Uterine smooth muscle cell (primary cell): ENCODE measurements at places on chromosomes 5 and 9. TPM values are rescaled to one million over a fixed set of nuclear protein-coding genes. Genes with fewer than 3 reads are reported as not detected.

Gene RLN1
- 0.22 TPM in 1 of 2 replicates, not detected in the other for total RNA-seq

Gene ZMAT2
- 60.6 and 61.1 TPM in 2 replicates for total RNA-seq

Gene IFNA8
- total RNA-seq: not detected in 2 replicates

Gene FYB1
- 0.12 and 0.22 TPM in 2 replicates for total RNA-seq

Gene HCN1
- under 0.01 TPM in 1 of 2 replicates, not detected in the other for total RNA-seq

Gene TRMT10B
- 4.2 TPM in 2 replicates for total RNA-seq

Gene GPR151
- total RNA-seq: not detected in 2 replicates

Gene NINJ1
- total RNA-seq: 28.3 and 35.1 TPM in 2 replicates

Gene MEIKIN
- not detected in 2 replicates for total RNA-seq

Gene COL23A1
- under 0.01 TPM in 1 of 2 replicates, not detected in the other for total RNA-seq

Gene STKLD1
- total RNA-seq: 0.77 and 1.1 TPM in 2 replicates

Gene PCDHGA12
- total RNA-seq: 15.5 and 21.5 TPM in 2 replicates

Gene FAM169A
- total RNA-seq: 2.6 and 3.2 TPM in 2 replicates

Gene RANBP3L
- 0.11 and 0.12 TPM in 2 replicates for total RNA-seq

Gene CATSPER3
- 0.12 and 0.22 TPM in 2 replicates for total RNA-seq

Gene EIF4EBP3
- total RNA-seq: 0.77 and 1.1 TPM in 2 replicates

Gene JADE2
- 21.2 and 29.1 TPM in 2 replicates for total RNA-seq

Gene MARVELD2
- 0.44 and 0.75 TPM in 2 replicates for total RNA-seq

Gene UBTD2
- 21.7 and 25.4 TPM in 2 replicates for total RNA-seq

Gene SMIM33
- total RNA-seq: not detected in 2 replicates

Gene PFN3
- not detected in 2 replicates for total RNA-seq
